ENCODE measurements at places on chromosomes 13 and 19. TPM values are rescaled to one million over a fixed set of nuclear protein-coding genes. Genes with fewer than 3 reads are reported as not detected.

- peak; percentile 94 for DNase-seq
These were observed at the start of gene CLN5 for GRCh38 chr13:76991796-76992547. Gene CLN5, plus strand, starts transcription at chr13:76992081. Its CDS starts 18 bp downstream, at chr13:76992099.

- DNase-seq = no peak
These were observed 331.2 kb downstream of the SPRY2 start for GRCh38 chr13:80009760-80010159.

DNA sequence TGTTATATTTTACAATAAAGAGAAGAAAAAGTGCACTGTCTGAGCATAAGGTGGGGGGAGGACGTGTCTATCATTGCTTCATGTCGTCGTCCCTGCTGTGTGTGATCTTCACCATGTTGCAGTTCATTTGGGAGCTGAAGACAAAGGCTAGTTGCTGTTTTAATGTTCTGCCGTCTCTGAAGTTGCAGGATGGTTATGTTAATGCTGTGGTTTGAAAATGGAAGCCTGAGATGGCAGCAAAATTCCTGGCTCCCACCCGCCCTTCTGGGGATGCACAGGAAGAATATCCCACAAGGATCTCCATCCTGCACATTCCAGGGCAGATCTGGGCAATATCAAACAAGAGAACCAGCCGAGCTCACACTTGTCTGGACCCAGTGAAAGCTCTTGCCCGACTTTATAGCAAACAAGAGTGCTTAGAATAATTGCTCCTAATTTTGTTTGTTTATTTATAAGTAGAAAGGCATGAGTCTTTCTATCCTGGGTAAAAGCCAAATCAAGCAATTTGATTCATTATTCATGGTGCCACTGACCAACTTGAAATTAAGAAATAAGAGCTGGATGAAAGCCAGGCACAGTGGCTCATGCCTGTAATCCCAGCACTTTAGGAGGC lies 110.3 kb upstream of the ABCC4 start:
- DNase-seq = no peak

GRCh38 chr13:56561327-56561726 lies 579.4 kb upstream of the PRR20A start:
- DNase-seq = no peak

DNA sequence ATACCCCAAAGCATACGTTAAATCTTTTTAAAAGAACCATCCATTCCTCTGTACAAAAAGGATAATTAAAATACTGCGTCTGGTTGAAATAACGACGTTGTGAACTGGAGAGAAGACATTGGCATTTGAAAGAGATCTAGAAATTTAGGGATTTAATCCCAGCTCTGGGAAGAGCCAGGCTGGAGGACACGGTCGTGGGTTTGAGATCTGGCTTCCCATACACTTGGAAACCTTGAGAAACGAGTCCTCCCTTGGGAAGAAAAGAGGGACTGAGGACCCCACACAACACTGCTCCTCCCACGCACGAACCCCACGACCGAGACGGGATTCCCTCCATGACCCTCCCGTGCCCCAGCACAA lies 625 bp downstream of the ZNF709 start:
- no peak for DNase-seq

GRCh38 chr19:23800271-23800670 lies 41.6 kb upstream of the ZNF681 start:
- DNase-seq = no peak

DNA sequence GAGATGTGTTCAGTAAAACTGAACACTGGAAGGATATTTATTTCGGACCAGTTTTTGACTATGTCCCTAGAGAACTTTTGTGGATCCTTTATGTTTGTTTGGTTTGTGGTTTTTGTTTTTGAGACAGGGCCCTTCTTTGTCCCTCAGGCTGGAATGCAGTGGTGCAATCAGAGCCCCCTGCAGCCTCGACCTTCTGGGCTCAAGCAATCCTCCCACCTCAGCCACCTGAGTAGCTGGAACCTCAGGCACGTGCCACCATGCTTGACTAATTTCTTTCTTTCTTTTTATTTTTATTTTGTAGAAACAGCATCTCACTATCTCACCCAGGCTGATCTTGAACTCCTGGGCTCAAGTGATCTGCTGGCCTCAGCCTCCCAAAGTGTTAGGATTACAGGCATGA lies 955 bp upstream of the ZNF709 start:
- no peak for DNase-seq

GRCh38 chr13:113317031-113317430 lies 20.0 kb downstream of the LAMP1 start:
- no peak for DNase-seq

DNA sequence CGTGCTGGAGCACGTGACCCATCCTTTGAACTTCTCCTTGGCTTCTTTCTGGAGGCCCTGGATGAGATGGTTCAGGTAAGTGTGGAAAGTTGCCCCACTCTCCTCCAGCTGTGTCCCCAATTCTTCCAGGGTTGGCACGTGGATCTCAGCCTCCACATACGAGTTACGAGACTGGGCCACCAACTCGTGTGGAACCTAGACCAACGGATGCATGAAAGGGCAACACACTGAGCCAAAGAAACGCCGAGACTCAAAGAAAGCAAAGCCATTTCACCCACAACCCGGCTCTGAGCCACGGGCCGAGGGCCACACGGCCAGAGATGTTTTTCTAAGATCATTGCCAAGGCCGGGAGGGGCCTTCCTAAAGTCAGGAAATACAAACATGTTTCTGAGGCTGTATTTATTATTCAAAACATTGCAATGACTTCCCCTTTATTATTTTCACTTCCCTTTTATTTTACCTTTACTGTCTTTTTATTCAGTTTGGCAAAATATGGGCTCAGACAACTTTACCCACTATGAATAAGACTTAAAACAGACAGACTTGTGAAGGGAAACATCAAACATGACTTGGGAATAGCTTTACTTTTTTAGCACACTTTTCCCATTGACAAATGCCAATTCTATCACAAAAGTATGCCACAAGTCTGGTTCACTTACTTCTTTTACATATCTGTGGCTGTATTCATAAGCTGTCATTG lies 94.6 kb downstream of the KL start:
- DNase-seq = peak; percentile 65

DNA sequence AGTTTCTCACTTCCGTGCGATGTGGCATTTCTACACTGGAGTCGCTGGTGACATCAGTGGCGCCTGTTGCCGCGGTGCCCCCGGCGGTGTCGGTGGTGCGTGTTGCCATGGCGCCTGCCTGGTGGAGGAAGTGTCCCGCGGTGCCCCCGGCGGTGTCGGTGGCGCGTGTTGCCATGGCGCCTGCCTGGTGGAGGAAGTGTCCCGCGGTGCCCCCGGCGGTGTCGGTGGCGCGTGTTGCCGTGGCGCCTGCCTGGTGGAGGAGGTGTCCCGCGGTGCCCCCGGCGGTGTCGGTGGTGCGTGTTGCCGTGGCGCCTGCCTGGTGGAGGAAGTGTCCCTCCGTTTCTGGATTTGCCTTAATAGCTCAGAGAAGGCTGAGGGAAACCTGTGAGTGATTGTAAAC lies 127.6 kb downstream of the KDM4B start:
- no peak for DNase-seq

DNA sequence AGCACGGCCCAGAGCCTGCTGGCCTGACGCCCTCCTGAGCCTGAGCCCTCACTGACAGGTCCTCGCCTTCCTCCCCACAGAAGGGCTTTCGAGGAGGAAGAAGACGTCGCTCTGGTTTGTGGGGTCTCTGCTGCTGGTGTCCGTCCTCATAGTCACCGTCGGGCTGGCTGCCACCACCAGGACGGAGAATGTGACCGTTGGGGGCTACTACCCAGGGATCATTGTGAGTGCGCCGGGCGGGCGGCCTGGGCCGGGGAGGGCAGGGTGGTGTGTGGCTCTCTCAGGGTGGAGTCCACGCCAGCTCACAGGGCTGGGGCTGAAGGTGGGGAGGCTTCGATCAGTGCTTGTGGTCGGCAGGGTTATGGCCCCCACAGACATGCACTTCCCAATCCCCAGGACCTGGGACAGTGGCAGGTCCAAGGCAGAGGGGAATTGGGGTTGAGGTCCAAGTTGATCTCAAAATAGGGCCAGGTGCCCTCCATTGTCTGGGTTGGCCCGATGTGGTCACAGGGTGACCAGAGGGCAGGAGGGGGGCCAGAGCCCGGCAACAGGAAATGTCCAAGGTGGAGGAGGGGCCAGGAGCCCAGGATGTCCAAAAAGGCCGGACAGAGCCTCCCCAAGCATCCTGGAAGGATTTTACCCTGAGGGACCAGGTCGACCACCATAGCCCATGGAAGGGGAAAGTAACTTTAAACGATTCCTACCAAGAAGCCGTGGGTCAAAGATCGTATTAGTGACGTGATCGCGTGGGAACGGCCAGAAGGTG lies 7.2 kb downstream of the TMEM255B start:
- DNase-seq = no peak

- DNase-seq = peak; percentile 58
These were observed 111.9 kb downstream of the KCNRG start for GRCh38 chr13:50126993-50127725.

GRCh38 chr13:31943591-31943990 lies 88.0 kb upstream of the FRY start:
- DNase-seq = no peak

GRCh38 chr13:111533900-111534683 lies 213.7 kb downstream of the TEX29 start:
- no peak for DNase-seq

DNA sequence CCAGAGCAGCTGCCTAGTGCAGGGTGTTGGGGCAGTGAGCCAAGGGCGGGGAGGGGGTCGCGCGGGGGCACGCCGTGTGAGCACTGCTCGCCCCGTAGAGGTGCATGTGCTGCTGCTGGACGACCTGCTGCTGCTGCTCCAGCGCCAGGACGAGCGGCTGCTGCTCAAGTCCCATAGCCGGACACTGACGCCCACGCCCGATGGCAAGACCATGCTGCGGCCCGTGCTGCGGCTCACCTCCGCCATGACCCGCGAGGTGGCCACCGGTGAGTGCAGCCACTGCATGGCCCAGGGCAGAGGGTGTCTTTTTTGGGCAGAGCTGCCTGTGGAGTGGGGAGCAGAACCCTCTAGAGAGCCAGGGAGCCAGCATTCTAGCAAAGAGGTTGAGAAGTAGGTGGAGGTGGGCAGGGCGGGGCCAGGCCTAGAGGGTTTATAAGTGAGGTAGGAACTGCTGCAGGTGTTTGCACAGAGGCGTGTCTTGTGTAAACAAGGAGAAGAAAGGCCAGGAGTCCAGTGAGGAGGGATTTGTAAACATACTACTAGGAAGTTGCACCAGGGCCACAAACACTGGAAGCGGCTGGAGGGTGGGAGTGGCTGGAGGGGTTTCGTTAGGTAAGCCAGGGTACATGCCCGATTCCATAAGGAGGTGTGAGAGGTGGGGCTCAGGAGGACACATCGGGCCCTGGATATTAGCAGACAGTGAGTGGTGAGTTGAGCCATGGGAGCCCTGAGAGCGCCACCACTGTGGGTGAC lies 21.3 kb downstream of the ARHGEF1 start:
- DNase-seq = no peak

DNA sequence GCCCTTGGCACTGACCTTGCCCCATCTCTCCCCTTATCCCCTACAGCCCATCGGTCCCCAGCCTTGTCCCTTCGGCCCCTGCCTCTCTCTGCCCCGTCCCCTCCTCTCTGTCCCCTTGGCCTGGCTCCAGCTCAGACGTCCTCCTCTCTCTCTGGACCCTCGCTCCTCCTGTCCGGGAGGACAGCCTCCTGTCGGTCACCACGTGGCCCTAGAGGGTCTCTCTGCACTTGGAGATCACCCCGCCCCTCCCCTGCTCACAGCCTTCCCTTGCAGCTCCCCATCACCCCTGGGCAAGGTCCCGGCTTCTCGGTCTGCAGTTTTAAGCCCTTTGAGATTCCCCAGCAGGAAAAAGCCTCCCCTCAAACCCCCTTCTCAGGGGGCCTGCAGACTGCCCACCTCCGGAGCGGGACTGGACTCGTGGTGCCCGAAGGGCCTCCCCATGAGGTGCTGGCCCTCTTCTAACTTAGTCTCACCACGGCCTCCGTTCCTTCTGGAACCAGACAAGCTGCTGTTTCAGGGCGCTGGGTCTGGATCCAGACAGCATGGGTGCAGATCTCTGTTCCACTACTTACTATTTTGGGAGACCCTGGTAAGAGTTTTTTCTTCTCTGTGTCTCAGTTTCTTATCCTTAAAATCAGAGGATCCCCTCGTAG lies 3.3 kb upstream of the KLK15 start:
- DNase-seq = no peak

DNA sequence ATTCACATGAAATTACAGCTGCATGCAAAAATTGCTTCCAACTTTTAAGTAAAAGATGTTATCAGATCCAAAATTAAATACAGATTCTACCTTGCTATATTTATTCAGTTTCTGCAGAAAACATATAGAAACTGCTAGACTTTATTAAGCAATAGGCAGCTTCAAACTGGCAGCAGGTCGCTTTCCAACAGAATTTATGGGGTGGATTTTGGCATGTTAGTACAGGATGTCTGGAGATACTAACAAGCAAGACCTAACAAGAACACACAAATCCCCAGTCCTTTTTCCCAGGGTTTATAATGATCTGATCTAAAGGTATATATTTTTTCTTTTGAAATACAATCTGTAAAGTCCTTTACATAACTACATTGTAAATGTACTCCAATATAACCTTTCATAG lies 27.5 kb downstream of the TBC1D4 start:
- DNase-seq = no peak

- no peak for DNase-seq
These were observed 21.7 kb downstream of the GNG7 start for GRCh38 chr19:2680808-2681207.

DNA sequence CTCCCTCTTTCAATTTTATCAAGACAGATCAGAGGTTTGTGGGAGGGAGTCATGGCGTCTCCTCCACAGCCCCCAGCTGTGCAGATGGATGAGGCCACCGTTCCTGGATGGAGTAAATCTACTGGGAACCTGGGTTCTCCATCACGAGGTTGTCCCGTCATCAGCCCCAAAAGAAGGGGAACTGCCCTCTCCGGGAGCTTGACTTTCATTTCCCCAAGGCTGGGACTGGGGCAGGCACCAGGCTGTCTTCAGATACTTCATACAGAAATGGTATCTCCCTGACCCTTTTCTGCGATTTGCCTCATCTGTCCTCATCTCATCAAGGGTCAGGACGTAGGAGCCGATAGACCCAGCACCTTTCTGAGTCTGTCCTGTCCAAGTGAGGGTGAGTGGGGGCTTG lies 9.8 kb downstream of the LILRB2 start:
- DNase-seq = no peak

DNA sequence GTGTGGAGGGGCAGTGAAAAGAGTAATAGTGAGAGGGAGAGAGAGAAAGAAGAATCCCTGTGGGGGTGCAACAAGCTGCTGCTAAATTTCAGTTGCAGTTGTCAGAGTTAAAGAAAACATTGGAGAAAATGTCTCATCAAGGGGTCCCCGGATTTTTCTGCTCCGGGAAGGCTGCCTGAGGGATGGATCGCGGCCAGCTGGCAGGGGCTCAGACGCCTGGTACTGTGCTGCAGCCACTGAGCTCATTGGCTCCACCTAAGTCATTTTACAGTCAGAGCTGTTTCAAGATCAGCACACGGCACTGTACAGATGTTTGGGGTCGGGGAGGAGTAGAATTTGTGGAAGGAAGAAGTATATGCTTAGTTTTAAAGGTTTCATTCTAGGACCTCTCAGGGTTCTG lies 106.2 kb downstream of the SHISA2 start:
- DNase-seq = no peak

Gene SERP2
- total RNA-seq = 13.0 TPM

Gene CLC
- total RNA-seq = not detected

Gene PRTN3
- total RNA-seq = not detected

Gene ZDHHC20
- 14.0 TPM for total RNA-seq

Gene TNFSF9
- 0.38 TPM for total RNA-seq

Gene KLK11
- not detected for total RNA-seq

Gene FGF22
- not detected for total RNA-seq

Gene HOOK2
- 66.3 TPM for total RNA-seq

Gene SLC25A41
- total RNA-seq = 0.16 TPM

Gene NUFIP1
- total RNA-seq = 3.1 TPM

Gene SHANK1
- 0.25 TPM for total RNA-seq

All from left ventricle myocardium inferior (tissue), 1 donor.